ENCODE measurements at places on chromosomes 2 and 18.

DNA sequence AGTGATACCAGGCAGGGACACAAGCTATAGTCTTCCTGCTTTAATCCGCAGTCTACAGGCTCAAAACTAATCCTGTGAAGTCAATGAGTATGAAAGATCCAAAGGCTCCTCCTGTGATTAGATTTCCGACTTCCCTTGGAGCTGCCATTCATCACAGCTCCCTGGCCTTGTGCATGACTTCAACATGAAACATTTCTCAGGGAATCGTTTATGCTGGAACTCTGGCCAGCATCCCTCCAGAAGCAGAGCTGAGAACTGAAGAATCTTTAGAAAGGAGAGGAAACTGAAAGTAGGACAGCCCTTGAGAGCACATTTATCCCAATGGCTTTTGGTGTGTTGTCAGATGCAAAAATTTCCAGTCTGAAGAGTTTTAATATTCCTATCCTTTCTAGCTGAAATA lies 84.3 kb upstream of the SESTD1 start:
- no peak for DNase-seq

DNA sequence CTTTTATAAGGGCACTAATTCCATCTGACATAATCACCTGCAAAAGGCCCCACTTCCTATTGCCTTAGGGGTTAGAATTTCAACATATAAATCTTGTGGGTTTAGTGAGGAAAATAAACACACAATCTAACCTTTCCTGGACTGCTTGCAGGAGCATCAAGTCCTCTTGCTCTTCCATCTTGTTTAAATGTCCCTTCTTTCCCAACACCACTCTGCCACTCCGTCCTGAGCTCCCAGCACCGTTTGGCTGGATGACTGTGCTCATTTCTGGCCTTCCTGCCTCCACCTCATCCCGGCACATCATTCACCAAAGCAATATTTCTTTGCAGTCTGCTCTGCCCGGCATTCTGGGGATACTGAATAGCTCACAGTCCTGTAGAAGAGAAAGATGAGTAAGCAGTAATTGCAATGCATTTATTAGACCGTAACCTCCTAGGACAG lies 247.8 kb downstream of the BCL2 start:
- no peak for DNase-seq

DNA sequence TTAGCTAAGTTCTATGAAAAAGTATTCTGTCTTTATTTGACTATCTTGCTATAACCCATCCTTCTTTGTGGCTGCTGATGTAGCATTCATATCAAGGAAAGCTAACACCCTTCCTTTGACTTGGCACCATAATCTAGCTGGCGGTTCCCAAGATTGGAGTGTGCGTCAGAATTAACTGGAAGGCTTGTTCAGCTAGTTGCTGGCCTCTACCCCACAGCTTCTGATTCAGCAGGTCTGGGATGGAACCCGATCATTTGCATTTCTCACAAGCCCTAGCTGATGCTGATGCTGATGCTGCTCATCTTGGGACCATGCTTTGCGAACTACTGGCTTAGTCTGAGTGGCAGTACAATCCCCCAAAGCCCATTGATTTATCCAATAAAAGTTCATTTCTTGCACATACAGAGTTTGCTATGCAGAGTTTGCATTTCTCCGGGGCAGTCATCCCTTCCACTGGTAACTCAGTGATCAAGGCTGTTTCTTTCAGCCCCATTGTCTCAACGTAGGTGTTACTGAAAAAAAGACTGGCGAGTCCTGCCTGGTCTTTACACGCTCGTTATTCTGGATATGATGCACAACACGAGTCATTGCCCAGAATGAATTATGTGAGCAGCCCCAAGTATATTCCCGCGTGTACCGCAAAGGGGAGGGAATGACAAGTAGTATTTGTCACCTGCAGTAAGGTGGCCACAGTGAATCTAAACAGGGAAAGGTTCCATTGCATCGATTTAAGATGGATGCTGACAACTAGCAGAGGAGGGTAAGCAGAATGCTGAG lies 96.5 kb downstream of the ZNF532 start:
- peak; percentile 37 for DNase-seq

DNA sequence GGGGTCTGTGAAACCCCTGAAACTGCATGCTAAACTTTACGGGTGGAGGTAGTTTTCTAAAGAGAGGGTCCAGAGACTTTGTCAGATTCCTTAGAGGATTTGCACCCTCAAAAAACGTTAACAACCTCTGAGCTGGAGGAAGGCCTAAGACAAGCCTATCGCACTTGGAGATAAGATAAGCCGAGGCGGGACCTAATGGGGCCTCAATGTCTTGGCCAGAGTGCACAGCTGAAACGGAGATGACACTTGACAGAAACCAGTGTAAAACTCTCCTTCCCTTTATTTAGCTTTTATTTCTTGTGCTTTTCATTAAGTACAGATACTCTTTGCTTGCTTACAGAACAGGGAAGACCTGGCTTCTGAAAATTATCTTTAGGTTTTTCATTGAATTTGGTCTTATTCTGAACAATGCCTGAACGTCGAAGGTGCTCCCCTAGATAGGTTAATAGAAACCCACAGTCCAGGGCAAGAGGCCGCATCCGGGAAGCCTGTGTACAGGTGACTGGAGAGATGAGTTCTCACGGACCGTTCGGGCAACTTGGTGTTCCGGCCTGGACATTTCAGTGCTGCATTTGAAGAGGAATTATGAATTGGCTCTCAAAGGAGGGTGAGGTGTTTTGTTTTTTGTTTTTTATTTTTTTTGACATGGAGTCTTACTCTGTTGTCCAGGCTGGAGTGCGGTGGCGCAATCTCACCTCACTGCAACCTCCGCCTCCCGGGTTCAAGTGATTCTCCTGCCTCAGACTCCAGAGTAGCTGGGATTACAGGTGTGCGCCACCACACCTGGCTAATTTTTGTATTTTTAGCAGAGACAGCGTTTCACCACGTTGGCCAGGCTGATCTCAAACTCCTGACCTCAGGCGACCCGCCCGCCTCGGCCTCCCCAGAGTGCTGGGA lies 49.7 kb downstream of the SH3BP4 start:
- DNase-seq = no peak

DNA sequence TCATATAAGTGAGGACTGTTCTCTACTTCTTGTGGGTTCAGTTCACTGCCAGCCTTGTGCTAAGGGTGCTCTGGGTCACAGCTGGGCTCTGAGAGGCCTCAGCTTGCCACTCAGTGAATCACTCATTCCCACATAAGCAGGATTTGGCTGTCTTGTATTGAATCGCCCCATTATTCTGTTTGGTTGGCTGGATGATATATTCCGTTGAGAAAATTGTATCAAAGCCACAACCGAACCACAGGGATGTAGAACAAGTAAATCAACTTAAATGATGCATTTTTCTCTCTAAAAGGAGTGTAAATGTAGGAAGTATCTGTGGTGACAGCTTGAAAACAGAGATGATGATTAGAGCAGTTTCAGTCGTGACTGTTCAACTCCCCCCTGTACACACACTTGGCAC lies 39.6 kb downstream of the TTC39C start:
- DNase-seq = peak; percentile 52

GRCh38 chr2:29281086-29281915 lies 166.1 kb downstream of the CLIP4 start:
- DNase-seq = no peak

GRCh38 chr18:45320724-45321123 lies 294.6 kb upstream of the SLC14A2 start:
- DNase-seq = no peak

Measured in activated CD4-positive, alpha-beta T cell treated with anti-CD3 and anti-CD28 coated beads for 48 hours (primary cell).